ENCODE measurements at places on chromosomes 1 and 21.

GRCh38 chr1:206112600-206113301, 4.4 kb downstream of the AVPR1B start:
- DNase-seq, result no peak

GRCh38 chr1:160519642-160520435, 3.2 kb downstream of the SLAMF6 start:
- DNase-seq, result no peak

- DNase-seq, result no peak
These were observed 70.1 kb downstream of the ROR1 start for GRCh38 chr1:63843884-63844283.

GRCh38 chr21:44958471-44959191, 18.8 kb downstream of the SLX9 start:
- DNase-seq, result no peak

- no peak for DNase-seq
These were observed 101.9 kb downstream of the FNBP1L start for GRCh38 chr1:93549811-93550210.

DNA sequence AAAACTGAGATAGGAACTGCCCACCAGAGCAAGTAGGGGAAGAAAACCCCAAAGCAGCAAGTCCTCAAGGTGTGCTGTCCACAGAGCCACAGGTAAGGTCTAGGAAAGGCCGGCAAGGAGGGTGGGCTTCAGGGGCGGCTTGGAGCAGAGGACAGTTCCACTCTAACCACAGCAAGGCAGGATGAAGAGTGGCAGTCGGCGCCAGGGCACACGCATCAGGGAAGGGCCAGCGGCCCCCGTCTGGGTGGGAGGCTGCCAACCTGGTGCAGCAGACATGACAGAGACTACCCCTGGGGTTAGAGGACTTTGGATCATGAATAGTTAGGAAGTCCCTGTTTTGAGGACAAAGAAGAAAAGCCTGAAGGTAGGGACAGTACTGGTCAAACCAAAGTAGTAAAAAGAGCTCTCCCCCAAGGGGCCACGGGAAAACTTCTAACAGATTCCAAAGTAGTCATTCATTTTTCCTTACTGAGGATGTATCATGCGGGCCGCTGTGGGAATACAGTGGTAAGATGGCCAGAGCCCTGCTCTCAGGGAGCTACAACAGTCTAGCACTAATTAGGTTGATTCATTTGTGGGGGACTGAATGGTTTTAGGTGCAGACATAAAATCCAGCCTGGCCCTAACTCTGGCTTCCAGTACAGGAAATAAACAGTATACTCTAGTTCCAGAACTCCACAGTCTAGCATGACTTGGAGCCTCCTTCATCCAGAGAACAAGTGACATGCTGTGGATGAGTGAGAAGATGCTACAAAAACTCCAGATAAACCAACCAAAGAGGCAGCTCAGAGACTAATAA, 3.5 kb upstream of the RAP1GAP start:
- no peak for DNase-seq

GRCh38 chr1:217369271-217369981, 261.5 kb downstream of the GPATCH2 start:
- DNase-seq, result no peak

- DNase-seq, result no peak
These were observed 1.9 kb downstream of the CYP2J2 start for GRCh38 chr1:59924653-59925052.

- no peak for DNase-seq
These were observed 103.2 kb downstream of the EBNA1BP2 start for GRCh38 chr1:43068911-43069310.

DNA sequence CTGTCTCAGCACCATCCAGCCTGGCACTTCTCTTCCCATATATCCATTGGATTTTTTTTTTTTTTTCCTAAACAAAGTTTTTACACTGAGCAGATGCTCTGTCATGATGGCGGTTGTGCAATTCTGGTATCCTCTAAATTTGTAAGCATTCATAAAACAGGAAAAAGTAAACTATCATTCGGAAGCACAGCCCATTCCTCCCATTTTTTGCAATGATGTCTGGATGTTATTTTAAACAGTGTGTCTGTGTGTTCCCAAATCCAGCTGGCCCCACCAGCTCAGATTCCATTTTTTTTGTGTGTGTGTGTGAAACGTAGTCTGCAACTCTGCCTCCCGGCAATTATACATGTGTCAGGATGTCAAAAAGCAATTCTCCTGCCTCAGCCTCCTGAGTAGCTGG, 33.5 kb downstream of the PDPN start:
- no peak for DNase-seq

- DNase-seq, result no peak
These were observed 517 bp downstream of the LRIG2 start for GRCh38 chr1:113073479-113073950.

GRCh38 chr1:228434689-228435088, 18.0 kb upstream of the TRIM17 start:
- no peak for DNase-seq

GRCh38 chr1:25500694-25501093, 42.7 kb upstream of the LDLRAP1 start:
- DNase-seq, result no peak

DNA sequence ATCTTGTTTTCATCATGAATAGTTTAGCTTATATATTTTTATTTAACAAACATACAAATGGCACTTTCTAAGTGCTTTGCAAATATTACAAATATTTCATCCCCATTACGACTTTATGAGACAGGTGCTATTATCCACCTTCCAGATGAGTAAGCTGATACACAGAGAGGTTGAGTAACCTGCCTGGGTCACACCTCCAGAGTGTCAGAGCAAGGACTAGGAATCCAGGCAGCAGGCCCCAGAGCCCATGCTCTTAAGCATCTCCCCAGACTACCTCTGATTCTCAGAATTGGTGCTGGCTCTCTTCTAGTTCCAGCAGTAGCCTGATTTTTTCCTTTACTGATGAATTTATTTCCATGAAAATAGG, 40.0 kb downstream of the EPHB2 start:
- DNase-seq, result no peak
